ENCODE measurements at places on chromosomes 5 and 9.

GRCh38 chr5:174799121-174799520 is 74.7 kb downstream of the MSX2 start:
- DNase-seq, result no peak

DNA sequence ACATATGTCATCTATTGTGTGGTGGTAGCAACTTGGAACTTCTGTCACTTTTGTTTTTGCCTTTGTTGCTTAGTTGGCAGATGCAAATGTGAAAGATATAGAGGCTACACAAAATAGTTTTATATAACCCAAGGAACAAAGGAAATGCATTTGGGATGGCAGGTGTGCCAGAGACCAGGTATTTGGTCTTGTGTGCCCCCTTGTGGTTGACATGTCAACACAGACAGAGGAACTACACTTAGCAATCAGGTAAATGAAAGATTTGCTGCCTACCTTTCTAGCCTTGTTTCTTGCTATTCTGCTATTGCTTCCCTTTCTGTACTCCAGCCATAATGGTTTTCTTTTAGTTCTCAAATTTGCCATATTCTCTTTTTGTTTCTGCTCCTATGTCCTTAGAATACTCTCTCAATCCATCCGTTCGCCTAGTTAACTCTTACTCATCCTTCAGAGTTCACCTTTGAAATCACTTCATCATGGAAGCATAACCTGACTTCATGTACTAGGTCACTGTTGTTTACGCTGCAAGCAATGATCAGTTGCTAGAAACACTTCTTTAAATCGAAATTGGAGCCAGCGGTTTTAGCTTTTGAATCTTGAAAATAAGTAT is 119.5 kb downstream of the TRPM3 start:
- DNase-seq, result no peak

GRCh38 chr5:80686757-80687156 is 32.0 kb upstream of the DHFR start:
- no peak for DNase-seq

GRCh38 chr5:75848077-75848476 is 130.8 kb upstream of the POC5 start:
- no peak for DNase-seq

GRCh38 chr5:152864991-152865390 is 459.9 kb upstream of the NMUR2 start:
- DNase-seq, result no peak

DNA sequence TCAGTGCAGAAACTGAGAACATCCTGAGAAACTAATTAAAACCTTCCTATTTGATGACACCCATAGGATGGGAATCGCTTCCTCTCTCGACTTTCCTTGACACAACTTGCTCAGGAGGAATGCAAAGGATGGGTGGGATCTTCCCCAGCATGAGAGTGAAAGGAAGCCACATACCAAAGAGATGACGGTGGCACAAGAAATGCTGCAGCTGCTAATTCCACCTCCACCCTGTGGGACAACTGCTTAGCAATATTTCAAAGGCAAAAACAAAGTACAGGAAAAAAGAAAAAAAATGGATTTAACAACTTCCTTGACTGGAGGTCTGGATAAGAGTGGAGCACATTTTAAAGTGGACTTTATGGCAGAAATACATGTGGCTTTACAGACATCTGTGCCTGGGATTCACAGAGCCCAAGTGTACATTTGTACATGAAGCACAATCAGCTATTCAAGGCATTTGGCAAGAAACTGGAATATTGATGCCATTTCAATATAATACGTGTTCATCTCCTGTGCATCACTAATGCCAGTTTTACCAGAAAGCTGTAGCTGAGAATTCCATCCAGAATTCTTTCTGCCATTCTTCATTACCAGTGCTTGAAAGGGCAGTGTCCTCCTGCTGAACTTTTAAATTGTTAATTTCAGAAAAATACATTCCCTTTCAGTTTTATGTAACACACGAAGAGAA is 359.2 kb upstream of the ACTBL2 start:
- no peak for DNase-seq

DNA sequence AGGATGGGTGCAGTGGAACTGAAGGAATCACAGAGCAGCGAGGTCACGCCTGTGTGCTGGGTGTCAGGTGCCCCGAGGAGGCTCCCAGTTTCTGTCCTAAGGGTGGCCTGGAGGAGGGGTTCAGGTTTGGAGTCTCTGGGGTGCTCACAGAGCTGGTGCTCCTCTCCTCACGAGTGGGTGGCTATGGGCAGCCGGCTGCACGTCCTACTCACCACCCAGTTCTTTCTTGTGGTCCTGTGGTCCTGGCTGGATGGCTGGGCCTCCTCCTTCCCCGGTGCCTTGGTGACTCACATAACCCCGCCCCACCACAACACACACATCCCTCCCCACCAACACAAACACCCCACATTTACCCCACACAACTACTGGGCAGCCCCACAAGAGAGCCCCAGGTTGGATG is 9.9 kb upstream of the PTGS1 start:
- DNase-seq, result no peak

DNA sequence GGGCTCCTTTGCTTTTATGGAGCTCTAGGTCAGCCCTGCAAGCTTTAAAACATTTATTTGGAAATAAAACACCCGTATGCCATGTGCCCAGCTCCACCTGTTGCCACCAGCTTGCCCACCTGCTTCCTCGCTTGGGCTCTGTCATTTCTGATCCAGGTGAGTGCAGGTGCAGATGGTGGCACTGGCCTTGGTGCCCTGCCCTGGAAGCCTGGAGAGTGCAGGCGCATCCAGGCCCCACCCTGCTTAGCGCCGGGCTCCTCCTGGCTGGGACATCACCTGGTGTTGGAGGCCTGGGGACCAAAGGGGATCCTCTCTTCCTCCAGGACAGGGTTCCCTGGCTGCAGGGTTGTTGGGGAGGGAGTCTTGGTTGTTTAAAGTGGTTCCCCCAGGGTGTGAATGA is 35.8 kb downstream of the WNK2 start:
- no peak for DNase-seq

- peak; percentile 23 for DNase-seq
These were observed 3.1 kb downstream of the EGFL7 start for GRCh38 chr9:136665704-136666371.

- no peak for DNase-seq
These were observed 67.1 kb downstream of the EPB41L4B start for GRCh38 chr9:109253637-109254284.

GRCh38 chr9:125147401-125147951 is 4.1 kb upstream of the SCAI start:
- no peak for DNase-seq

DNA sequence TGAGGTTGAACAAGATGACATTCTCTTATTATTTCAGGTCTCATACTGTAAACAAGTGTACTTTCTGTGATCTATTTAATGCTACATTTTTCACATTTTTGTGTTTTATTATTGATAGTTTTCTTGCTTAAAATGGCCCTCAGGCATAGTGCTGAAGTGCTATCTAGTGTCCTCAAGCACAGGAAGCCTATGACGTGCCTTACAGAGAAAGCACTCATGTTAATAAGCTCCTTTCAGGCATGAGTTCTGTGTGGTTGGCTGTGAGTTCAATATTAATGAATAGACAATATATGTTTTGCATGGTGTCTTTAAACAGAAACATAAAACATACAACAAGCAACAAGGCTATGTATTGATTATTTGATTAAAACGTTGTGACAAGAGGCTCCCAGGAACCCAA is 450.1 kb downstream of the PLK2 start:
- DNase-seq, result no peak

DNA sequence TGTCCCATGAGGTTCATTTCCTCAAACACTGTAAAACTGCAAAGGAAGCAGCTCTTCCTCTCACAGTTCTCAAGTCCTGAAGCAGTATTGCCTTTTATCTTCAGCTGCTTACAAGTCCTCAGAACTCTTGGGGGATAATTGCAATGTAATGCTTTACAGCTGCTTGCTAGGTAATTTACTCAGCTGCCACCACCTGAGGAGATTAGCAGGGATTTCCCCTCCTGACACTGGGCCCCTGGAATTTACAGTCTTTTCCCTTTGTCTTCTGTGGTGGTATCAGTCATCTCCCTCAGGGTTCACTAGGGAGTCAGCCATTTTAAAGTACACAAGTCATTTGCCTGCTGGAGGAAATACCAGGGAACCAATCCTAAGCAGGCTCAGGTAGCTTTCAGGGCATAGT is 754.3 kb upstream of the GRAMD2B start:
- DNase-seq, result no peak

GRCh38 chr9:125513303-125513667 is 193.7 kb downstream of the MAPKAP1 start:
- no peak for DNase-seq

GRCh38 chr5:111551569-111552275 is 39.4 kb upstream of the STARD4 start:
- DNase-seq, result no peak

DNA sequence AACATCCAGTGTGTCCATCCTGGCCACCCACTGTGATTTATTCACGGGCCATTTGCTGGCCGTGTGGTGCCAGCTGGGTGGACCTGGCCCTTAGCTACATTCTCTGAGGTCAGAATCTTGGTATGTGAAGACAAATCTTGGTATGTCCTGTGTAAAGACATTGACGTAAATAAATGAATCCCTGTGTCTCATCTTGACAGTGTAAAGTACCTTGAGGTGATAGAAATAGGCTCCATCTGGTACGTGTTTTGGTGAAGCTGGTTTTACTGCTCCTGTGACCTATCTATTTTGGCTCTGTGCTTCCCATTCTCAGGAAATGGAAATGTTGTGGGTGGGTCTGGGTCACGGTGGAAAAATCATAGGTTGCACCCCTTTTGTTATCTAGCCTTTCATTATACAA is 245.4 kb upstream of the ANKH start:
- no peak for DNase-seq

DNA sequence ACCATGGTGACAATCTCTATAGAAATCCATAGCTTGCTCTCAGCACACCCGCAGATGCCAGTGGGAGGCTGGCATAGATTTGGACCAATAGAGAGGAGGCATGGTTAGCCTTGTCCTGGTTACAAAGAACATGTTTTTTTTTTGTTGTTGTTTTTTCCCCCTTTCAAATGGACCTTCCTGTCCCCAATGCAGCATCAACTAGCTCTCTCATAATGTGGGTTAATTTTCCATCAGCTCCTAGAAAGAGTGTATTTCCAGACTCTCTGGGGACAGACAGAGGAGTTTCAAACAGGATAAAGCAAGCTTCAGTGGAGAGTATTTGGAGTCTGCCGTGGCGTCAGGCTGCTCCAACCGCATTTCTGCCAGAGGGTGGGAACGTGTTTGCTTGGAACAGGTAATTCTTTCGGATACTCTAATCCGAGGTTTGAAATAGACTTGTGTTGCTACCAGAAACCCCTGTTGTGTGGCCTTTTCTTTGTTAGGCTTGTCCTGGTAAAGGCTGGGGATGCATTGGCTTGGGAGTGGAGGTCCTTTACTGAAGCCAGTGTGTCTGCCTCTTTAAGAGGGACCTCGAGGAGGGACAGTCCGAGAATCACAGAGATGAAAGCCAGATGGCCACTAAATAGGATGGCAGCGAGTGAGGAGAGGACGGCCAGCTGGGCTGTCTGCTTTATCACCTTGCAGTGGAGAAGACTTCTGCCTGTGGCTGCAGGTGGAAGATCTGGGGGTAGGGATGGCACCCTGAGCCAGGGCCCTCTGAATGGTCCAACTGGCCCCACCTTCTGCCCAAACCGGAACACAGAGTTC is 130.5 kb upstream of the CPEB4 start:
- no peak for DNase-seq

- no peak for DNase-seq
These were observed 78.6 kb downstream of the AOPEP start for GRCh38 chr9:94805051-94805489.

DNA sequence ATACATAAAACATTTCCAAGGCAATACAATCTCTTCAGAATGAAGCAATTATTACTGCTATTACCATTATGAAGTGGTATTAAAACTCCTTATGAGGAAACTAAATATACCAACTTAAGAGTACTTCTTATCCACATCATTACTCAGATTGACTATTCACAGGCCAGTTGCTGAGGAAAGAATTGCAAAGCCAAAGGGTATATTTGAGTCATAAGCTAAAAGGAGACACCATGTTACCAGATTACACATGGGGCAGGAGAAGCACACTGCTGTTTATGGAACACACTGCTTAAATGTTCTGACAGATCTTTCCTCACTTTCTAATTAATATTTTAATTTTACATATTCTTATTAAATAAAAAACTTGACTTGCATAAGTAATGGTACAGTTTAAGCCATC is 1726.4 kb upstream of the NUDT12 start:
- DNase-seq, result no peak

DNA sequence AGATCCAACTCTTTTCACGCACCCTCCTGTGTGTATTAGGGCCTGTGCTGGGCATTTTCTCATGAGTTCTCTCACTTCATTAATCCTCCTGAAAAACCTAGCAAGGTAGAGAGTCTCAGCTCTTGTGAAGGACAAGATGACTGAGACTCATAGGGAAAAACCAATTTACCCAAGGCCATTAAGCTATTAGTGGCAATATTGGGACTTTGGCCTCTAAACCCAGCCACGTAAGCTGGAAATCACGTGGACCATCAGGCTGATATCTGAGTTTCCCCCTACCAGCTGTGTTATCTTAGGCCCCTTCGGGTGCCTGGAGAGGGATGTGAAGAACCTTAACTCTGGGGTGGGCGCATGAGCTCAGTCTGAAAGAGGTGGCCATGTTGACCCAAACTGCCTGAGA is 80.7 kb downstream of the ANKH start:
- DNase-seq, result no peak

DNA sequence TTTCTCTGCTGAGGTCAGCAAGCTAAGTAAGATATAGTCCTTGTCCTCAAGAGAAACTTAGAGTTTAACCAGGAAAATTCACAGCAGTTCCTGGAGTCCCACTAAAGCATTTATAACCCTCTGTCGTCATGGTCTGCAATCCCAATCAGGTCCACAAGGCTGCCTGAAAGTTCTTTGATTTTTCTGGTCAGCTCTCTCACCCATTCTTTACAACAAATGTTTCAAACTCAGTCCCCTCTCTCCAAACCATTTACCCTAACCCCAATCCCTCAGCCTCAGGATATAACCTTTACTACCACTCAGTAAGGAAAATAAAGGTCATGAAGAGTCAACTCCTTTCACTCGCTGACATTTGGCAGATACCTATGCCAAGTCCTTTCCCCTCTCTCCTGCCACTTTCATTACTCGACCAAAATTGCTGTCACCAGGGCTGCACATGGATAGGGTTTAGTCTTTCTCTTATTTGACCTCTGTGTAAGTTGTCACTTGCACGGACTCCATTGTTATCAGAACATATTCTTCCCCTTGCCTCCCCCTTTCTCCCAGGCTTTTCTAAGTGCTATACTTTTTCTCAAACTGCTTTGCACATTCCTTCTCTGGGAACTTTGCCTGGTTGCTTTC is 936.6 kb downstream of the NR2F1-AS1 start:
- DNase-seq, result no peak

GRCh38 chr5:126461838-126462237 is 38.6 kb downstream of the GRAMD2B start:
- no peak for DNase-seq

Data from T-helper 2 cell treated with Interferon-gamma antibody and Interleukin-4, amounts not matched to agents 5 μg/mL and 100 μg/mL, for 36 hours (primary cell).